ENCODE measurements at places on chromosomes 7 and 10.

DNA sequence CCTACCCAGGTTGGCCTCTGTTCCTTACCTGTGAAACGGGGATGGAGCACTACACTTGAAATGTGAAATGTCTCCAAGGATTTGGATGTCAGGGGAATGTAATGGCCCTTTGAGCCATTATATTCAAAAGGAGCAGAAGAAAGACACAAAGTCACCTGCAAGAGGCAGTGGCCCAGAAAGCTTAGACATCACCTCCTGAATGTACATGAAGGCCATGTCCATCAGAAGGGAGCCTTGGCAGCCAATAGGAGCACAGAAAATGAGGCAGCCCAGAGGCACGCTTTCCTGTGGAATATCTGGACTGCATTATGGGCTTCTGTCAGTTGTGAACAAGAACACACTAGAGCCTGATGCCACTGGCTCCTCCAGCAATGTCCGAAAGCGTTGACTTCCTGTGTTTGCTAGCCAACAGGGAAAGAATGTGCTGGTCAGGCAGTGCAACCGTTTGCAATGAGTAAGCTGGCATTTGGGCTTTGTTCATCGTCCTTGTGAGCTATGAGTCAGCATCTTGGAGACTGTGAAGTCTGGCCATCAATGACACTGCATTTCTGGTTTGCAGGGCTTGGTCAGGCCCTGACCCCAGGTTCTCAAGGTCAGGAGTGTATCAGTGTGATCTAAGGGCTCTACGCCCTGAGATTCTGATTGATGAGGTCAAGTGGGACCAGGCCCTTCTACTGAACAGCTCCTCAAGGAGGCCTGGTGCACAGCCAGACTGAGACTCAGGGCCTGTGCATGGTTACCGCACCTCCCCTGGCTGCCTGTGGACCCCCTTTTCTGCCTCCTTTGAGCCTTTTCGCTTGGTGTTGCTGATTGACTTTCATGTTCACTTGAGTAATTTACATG lies 222.4 kb downstream of the RPS24 start:
- peak; percentile 90 for DNase-seq

DNA sequence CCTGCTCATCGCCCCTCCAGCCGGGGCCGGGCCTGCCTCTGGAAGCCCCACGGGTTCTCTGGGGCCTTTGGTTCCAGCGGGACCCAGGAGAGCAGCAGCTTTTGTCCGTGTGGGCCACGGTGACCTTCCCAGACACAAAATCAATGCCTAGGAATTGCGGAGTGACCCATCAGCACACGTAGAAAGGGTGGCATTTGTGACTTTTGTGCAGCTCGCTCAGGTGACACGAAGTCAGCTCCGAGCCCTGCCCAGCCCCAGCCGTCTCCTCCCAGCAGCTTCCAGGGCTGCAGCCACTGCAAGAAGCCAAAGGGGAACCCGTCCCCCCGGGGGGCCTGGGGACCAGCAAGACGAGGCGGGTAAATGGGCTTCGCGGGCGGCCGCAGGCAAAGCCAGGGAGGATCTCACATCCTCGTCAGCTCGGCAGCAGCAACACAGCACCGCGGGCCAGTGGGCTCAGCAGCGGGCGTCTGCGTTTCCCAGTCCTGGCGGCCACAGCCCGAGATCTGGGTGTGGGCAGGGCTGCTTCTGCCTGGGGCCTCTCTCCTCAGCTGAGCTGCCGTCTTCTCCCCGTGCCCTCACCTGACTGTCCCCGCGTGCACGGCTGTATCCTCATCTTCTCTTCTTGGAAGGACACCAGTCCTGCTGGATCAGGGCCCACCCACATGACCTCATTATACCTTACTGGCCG lies 88.5 kb downstream of the PAXIP1 start:
- DNase-seq = no peak

DNA sequence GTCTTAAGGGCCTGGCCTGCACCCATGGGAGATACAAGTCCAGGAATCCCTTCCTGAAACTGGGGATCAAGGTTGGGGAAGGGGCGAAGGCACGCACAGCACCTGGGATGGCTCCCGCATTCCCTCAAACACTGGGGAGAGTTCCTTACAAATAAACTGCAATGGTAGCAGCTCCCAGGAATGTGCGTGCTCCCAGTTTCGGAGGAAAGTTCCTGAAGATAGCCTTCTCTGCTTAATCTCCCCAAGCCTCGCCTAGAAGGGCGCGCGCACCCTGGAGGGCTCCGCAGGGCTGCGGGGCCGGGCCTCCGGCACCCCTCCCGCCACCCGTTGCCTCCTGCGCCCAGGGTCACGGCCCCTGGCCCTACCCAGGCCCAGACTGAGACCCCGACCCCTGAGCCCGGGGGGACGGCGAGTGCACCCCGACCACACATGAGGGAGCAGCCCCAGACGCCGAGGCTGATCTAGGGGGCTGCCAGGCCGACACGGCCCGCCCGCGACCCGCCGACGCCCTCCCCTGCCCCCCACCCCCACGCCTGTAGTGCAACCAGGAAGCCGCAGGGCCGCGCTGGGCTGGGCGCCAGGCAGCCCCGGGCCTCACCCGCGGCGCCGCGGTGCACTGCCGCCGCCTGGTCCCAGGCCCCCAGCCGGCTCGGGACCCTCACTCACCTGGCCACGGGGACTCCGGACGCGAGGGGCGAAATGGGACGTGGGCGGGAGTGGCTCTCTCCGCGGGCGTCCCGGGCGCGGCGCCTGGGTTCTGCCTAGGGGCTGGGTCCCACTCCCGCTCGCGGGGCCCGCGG lies 460 bp downstream of the ANXA11 start:
- no peak for DNase-seq

DNA sequence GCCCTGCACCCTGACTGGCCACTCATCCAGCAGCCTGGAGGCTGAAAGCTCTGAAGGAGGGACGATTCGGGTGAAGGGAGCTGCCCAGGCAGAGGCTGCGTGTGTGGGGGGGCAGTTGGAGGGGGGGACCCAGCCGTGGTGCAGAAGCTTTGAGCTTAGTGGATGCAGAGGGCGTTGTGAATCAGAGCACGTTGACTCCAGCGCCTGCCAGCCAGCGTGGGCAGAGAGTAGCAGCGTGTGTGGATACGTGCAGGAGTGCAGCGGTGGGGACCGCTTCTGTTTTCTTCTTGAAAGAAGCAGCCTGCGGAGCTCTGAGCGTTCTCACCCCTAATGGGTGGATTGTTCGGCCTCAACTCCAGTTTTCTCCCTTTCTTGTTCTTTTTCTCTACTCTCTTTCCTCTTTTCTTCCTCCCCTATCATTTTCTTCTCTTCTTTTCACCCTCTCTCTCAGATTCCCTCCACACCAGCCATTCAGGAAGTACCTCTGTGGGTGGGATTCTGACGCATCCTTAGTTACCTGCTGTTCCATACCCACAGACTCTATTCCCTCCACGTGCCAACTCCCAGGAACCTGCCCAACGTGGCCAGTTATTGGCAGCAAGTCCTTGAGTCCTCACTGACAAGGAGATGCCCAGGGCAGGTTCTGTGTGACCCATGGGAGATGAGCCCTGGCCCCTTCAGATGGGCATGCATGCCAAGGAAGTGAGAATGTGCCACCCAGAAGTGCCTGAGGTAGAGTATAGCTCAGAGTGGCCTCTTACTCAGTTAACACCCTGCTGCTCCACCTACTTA lies 47.4 kb downstream of the SORCS3 start:
- no peak for DNase-seq

DNA sequence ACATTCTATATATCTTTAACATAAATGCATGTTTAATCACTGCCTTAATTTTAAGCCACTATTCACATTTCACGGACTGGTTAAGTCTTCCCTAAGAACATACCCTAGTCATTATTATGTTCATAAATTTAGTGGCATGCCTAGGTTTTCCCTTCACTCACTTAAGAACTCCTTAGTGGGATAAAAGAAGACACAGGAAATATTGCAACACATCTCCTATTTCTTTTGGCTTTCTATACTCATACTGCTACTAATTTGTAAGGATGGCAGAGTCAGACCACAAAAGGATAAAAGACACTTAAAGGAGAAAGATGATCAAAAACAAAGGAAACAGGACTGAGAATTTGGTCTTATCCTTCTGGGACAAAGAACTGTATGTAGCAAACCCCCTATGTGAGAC lies 951.4 kb downstream of the SORCS3 start:
- no peak for DNase-seq

DNA sequence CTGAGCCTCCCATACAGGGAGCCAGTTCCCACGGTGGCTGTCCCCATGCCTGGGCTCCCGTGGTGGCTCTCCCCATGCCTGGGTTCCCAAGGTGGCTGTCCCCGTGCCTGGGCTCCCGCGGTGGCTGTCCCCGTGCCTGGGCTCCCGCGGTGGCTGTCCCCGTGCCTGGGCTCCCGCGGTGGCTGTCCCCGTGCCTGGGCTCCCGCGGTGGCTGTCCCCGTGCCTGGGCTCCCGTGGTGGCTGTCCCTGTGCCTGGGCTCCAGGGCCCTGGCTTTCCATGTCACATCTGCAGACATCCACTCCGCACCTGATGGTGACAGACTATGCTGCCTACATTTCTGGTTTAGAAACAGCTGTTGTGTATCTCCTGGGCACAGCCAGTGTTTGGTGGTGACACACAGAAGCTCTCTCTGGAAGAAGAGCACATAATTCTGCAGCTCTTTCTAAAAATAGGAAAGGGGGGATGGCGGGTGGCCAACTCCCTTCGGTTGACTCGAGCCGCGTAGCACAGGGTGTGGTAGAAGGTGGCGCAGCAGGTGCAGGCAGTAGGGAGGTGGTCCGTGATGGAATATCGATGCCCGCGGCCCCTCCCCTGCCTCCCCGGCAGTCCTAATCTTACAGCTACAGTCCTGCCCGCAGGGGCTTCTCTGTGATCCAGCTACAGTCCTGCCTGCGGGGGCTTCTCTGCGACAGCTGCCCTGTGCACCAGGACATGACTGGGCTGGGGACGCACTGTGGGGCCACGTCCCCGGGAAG lies 251.2 kb downstream of the DNAJB6 start:
- no peak for DNase-seq

DNA sequence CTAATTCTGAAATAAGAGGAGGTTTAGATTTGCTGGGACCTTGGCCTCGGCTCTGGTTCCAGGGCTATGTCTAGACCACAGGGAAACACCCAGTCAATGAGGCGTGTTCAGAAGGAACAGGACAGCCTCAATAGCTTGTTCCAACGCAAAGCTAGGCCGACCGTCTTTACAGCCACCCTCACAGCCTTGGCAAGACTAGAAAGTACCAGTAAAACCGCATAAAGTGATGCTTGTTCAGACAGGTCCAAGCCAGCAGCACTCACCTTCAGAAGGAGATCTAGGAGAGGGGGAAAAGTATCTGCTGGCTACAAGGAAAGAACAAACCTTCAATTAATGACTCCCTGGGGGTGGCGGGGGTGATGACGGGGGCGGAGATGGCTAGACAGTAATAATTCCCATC lies 50.1 kb upstream of the LMTK2 start:
- no peak for DNase-seq

DNA sequence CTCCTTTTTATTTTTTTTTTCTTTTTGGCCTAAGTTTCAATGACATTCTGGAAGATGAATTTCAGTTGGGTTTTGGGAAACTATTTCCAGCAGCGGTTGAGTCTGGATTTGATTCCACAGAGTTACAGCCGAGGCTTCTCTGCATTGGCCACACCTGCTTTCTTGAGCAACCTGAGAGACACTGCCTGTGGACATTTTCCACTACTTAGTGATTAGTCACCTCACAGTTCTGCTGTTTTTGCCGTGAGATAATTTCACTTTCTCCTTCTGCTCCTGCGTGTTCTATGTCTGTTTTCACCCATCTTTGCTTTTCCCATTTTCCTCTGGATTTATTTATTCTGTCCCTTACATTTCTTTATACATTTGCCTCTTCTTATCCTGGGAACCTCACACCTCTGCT lies 243.0 kb downstream of the BICC1 start:
- DNase-seq = peak; percentile 54

GRCh38 chr10:65394502-65395297 lies 1531.1 kb upstream of the LRRTM3 start:
- no peak for DNase-seq

GRCh38 chr7:48096273-48096672 lies 7.2 kb downstream of the UPP1 start:
- no peak for DNase-seq

GRCh38 chr7:29065181-29065857 lies 81.0 kb downstream of the CPVL start:
- no peak for DNase-seq

DNA sequence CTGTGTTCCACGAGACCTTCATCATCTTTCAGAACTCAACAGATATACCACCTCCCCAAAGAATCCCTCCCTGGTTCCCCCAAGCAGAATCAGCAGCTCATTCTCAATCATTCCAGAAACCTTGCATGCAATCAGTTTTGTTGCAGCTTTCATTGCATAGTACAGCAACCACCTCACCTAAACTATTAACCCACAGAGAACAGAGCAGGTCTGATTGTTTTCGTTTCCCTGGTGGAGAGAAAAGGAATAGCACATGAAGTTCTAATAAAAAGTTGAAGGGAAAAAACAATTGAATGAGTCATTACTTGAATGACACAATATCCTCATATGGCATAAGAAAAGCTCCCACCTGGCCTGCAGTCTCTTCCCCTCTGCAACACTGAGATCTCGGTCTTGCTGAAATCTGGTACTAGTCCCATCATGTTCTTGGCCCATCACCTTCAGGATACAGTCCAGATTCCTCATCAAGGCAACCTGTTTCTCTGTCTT lies 147.1 kb upstream of the GDF10 start:
- no peak for DNase-seq

GRCh38 chr10:52216852-52217251 lies 97.2 kb upstream of the DKK1 start:
- DNase-seq = no peak

DNA sequence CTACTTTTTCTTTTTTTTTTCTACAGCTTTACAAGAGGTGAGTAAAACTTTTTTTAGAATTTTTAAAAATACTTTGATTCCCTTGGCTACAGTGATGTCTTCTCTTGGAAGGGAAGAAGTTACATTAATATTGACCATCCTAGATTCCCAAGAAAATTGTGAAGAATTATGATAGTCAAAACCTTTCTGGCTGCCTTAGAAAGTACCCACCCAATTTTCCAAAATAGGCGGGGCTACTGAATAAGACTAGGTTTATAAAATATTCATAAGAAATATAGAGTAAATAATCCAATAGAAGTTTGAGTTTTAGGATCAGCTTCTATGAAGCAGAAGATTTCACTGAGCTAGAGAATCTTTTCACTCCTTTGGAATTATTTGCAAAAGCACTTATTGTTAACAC lies 3.0 kb downstream of the COL1A2 start:
- DNase-seq = no peak
